ENCODE measurements at places on chromosomes 2 and 18. TPM values are rescaled to one million over a fixed set of nuclear protein-coding genes. Genes with fewer than 3 reads are reported as not detected.
A peak's percentile ranks its signal among the peaks of the same experiment; 100 is the strongest.

- peaks cover 59% of the 10 kb centered on the region for H3K4me1 ChIP-seq
- peak within 1 kb of the TSS; percentile 96 for H3K27ac ChIP-seq
- no peaks in the 10 kb centered on the region for H3K27me3 ChIP-seq
- peak; percentile 89 for DNase-seq
These were observed at the start of gene TRABD2A for GRCh38 chr2:84880645-84881521. TRABD2A (minus strand) TSS chr2:84881084; CDS start chr2:84881039, 45 bp downstream.

HOXD3 gene
- total RNA-seq: not detected

DNA sequence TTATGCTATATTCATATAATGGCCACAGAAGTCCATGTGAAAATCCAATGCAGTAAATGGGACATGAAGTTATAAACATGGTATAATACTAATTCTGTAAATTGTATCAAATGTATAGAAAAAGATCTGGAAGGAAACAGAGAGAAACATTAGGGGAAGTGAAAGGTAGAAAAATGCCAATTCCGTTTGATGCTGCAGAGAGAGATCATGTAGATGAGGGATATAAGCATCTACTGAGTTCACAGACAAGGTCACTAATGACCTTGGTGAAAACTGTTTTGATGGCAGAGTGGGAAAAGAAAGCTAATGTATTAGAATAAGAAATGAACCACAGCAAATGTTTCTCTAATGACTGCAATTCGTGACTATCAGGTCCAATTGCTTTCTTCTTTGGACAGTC lies 56.0 kb downstream of the BARD1 start:
- no peaks in the 10 kb centered on the region for H3K27me3 ChIP-seq
- DNase-seq: no peak
- H3K4me1 ChIP-seq: peaks cover 4% of the 10 kb centered on the region
- no peak overlapping the region for H3K4me3 ChIP-seq
- H3K36me3 ChIP-seq: peaks cover 61% of the 10 kb centered on the region
- H3K27ac ChIP-seq: no peak overlapping the region

MATN3 gene
- not detected for total RNA-seq

PLGLB1 gene
- total RNA-seq: 0.85 TPM

IL36A gene
- 0.23 TPM for total RNA-seq

- no peaks in the 10 kb centered on the region for H3K27me3 ChIP-seq
- H3K36me3 ChIP-seq: no peaks in the 10 kb centered on the region
- no peak overlapping the region for H3K4me3 ChIP-seq
- H3K27ac ChIP-seq: no peak overlapping the region
These were observed 394.7 kb upstream of the ZNF804A start for GRCh38 chr2:184203661-184204060.

C2orf66 gene
- 0.33 TPM for total RNA-seq

DOK6 gene
- total RNA-seq: not detected

Measured in activated CD4-positive, alpha-beta T cell treated with anti-CD3 and anti-CD28 coated beads, Interleukin-2, amount 10 ng/mL, durations not matched to agents 24 days and 14 days (primary cell).